CD8-positive, alpha-beta memory T cell (primary cell): ENCODE measurements at places on chromosomes 3 and 15. TPM values are rescaled to one million over a fixed set of nuclear protein-coding genes. Genes with fewer than 3 reads are reported as not detected.

- DNase-seq, result no peak
Observed at GRCh38 chr3:196990601-196991007, 22.0 kb upstream of the PIGZ start.

GRCh38 chr3:45480218-45480617 lies 91.8 kb downstream of the LARS2 start:
- DNase-seq, result no peak

DNA sequence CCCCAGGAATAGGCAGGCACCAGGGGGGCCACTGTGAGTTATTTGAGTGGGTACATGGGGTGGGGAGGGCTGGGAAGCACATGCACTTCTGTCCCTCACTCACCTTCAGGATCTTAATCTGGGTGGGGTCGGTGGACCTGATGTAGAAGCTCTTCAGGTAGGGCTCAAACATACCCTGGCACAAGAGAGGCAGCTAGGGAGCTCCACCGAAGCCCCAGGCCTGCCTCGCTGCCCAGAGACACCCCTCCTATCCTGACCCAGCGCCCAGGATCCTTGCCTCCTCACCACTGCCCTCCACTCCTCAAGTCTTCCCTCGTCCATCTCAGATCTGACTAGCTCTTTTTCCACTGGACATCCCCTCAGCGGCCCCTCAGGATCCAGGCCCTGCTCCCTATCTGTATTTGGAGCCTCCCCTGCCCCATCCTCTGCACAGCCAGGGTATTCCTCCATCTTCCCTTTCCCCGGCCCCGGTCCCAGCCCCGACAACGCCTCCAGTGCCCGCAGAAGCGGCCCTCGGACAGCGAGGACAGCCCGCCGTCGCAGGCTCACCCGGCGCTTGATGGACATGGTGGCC lies 30.0 kb downstream of the AP3B2 start:
- no peak for DNase-seq

DNA sequence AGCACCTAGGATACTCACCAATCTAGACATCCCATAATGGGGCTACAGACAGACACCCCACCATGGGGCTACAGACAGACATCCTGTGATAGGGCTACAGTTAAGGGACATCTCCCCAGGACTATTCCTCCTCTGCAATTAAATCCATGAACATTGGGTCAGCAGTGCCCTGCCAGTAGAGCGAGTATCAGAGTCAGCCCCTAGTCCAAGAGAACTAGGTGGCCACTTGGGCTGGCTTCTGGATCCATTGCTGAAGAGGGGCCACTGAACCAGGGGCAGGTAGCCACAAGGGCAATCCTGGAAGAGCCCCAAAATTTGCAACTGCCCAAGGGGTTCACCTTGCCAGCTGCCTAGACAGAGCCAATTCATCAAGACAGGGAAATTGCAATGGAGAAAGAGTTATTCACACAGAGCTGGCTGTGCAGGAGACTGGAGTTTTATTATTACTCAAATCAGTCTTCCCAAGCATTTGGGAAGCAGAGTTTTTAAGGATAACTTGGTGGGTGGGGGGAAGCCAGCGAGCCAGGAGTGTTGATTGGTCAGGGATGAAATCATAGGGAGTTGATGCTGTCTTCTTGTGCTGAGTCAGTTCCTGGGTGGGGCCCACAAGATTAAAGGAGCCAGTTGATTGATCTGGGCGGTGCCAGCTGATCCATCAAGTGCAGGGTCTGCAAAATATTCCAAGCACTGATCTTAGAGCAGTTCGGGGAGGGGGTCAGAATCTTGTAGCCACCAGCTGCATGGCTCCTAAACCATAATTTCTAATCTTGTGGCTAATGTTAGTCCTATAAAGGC lies 170.2 kb upstream of the SMAD3 start:
- DNase-seq, result no peak

- DNase-seq, result no peak
Observed at GRCh38 chr15:40452296-40453090, 11.7 kb downstream of the BAHD1 start.

DNA sequence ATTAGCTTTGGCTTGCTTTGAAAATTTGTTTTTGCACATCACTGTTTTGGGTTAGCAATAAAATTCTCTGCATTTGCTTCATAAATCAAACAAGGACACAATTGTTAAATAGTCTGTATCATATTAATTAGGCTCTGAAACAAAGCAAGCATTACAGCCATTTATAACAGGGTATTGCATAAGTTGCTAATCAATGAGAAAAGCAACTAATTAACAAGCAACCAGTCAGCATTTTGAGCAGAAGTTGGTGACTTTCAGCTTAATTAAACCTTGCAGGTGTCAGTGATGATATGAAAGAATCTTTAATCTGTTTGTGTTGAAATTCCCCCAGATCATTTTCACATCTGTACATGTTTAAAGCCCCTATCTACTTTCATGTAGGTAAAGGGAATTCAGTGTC lies 495.1 kb downstream of the IL5RA start:
- no peak for DNase-seq

DNA sequence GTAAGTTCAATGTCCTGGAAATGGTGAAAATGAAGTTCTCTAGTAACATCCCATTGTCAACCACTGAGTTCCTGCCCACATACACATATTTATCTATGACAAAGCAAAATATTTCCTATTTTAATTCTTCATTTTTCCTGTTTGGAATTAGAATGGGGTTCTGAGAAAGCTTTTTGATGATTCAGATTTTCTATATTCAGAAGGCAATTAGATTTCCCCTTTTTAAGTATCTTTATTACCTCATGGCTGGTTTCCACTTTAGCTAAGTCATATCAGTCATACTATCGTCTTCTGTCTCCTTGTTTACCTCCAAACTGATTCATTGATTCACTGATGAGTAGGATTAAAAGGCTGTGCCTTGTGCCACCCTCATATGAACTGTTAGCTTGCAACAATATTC lies 17.9 kb downstream of the ETFA start:
- DNase-seq, result no peak

GRCh38 chr15:57424628-57425405 lies 48.5 kb downstream of the CGNL1 start:
- no peak for DNase-seq

DNA sequence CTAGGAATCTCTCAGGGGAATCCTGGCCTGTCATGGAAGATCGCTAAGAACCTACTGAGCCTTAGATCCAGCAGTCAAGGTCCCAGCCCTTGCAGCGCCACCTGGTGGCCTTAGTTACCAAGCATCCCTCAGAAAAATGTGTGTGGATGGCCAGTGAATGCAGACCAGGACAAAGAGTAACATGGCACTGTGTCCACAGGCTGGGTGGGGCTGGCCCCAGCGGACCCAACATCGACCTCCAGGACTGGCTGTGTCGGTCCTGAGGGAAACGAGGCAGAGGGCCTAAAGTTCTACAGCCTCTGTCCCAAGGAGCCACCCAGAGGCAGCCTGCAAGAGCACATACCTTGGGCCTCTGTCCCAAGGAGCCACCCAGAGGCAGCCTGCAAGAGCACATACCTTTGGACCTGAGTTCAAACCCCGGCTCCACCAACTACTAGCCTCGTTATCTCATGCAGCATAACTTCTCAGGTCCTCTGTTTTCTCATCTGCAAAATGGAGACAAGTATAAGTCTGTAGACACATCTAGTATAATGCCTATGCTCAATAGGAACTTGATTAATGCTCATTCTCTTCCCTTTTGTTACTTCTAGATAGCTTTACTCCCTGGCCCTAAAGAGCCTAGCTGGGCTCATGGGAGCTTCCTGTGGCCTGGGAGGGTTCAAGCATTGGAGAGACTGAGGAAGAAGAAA lies 57.5 kb upstream of the HERC1 start:
- DNase-seq, result peak; percentile 75

- no peak for DNase-seq
Observed at GRCh38 chr3:38268522-38268921, 2.9 kb downstream of the SLC22A13 start.

DNA sequence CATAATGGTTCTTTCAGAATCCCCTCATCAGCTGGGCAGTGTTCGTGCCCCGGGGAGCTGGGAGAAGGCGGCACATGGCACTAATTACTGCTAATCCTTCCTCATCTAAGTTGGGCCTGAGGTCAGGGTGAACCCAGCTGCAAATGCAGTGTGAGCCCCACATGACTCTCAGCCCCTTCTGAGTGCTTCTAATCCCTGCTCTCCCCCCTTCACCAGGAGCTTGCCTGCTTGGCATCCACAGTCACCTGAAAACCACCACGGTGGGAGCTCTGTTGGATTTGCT lies 455 bp upstream of the TRPM1 start:
- DNase-seq, result no peak

DNA sequence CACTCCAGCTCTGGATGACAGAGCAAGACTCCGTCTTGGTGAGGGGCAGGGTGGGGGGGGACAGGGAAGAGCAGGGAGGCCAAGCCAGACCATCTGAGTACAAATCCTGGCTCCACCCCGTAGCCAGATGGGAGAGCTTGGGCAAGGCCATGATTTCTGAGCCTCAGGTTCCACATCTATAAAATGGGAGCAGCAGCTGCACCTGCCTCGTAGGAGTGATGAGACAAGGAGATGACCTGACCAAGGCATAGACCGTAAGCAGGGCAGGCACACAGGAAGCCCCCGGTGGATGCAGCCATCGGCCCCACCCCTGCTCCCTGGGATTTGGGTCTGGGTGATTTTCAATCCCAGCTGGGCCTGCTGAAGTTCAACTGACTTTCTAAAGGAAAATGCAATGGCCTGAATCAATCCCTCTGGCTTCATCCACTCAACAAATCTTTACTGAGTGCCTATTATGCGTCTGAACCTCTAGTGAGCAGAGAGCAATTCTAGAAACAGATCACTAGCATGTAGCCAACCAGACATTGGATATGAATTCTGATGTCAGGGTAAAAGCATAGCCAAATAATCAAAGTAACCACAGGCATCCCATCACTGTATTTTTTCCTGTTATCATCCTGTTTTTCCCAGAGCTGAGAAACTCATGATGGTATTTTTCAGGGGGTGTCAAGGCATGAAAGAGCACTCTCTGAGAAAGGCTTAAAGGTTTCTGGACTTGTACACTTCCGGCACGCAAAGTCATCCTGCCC lies 141.2 kb downstream of the NUP210 start:
- DNase-seq, result no peak

DNA sequence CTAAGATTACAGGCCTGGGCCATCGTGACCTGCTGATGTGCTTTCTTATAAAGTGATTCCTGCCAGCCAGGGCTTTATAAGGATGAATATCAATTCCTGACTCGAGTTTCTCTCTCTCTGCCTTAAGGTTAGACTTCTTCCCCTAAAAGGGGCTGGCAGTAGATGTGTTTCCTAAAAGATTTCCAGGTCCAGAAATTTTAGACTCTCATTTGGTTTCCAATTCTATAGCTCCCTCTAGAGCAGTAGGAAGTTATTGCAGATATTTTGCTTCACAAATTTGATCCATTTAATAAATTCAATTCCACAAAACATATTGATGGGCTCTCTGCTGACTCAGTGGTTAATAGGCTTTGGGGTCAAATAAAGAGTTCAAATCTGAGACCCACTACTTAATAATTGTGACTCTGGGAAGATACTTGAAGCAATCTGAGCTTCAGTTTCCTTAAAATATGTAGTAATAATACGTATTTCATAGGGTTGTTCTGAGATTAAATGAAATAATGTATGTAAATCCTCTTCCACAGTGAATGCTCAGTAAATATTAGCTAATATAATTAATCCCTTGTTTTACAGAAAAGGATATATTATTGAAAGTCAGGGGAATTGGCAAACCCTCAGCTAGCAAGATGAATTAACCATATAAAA lies 2.1 kb downstream of the TRIM69 start:
- no peak for DNase-seq

GRCh38 chr3:128098234-128098633 lies 25.4 kb downstream of the RUVBL1 start:
- DNase-seq, result no peak

GRCh38 chr3:100893108-100893507 lies 100.1 kb downstream of the ABI3BP start:
- no peak for DNase-seq

DNA sequence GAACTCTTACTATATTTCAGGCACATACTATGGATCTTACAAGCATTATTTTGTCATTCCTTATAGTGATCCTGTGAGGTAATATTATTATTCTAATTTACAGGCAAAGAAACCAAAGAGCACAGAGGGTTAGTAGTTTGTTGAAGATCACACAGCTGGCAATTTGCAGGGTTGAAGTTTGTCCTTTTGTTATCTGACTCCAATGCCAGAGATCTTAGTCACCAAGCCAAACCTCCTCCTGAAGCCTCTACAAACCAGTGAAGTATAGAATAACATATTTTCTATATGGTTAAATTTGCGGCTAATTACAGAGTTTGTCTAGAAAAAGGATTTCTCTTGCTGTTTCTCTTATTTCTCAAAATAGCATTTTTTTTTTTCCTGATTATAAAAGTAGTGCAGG lies 11.2 kb downstream of the ISLR2 start:
- no peak for DNase-seq

DNA sequence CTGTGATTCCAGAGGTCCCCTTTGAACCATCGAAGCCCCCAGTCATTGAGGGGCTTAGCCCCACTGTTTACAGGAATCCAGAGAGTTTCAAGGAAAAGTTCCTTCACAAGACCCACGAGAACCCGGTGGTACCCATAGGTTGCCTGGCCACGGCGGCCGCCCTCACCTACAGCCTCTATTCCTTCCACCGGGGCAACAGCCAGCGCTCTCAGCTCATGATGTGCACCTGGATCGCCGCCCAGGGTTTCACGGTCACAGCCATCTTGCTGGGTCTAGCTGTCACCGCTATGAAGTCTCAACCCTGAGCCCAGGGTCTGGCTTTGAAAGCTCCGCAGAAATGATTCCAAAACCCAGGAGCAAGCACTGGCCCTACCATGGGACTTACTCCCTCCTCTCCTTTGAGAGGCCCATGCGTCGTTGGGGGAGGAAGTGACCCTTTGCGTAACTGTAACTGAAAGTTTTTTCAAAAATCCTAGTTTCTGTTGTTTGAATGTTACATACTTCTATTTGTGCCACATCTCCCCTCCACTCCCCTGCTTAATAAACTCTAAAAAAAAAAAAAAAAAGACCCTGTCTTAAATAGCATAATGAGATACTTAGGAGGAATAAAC lies 85.1 kb upstream of the CSPG5 start:
- DNase-seq, result no peak

GRCh38 chr15:65906396-65906795 lies 37.1 kb downstream of the RAB11A start:
- DNase-seq, result no peak

GRCh38 chr3:22795917-22796316 lies 407.2 kb upstream of the UBE2E2 start:
- DNase-seq, result no peak

GRCh38 chr3:14464141-14464465 lies 61.7 kb downstream of the SLC6A6 start:
- no peak for DNase-seq

DNA sequence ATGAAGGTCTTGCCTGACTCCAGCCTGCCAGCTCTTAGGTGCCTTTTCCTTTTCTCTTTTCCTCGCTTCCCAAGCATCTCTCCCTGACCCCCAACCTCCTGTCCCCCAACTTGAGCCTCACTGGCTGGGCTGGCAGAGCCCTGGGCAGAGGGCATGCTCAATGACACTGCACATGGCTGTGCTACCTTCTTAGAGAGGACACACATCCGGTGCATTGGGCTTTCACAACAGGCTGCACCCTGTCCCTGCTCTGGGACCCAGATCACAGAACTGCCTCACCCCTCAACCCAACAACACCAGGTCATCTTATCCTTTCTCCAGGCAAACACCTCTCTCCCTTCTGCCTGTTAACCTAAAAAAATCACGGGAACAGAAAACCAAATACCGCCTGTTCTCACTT lies 7.5 kb upstream of the ANKDD1A start:
- no peak for DNase-seq

The APH1B gene
- total RNA-seq, result 9.2 TPM

The NME9 gene
- total RNA-seq, result not detected

The IL17RD gene
- total RNA-seq, result 0.04 TPM

The MAP1A gene
- 0.75 TPM for total RNA-seq

The GALNT15 gene
- not detected for total RNA-seq

The SNRPN gene
- 44.2 TPM for total RNA-seq
